WERI-Rb-1 (cell line): ENCODE measurements at places on chromosomes 4 and X.

DNA sequence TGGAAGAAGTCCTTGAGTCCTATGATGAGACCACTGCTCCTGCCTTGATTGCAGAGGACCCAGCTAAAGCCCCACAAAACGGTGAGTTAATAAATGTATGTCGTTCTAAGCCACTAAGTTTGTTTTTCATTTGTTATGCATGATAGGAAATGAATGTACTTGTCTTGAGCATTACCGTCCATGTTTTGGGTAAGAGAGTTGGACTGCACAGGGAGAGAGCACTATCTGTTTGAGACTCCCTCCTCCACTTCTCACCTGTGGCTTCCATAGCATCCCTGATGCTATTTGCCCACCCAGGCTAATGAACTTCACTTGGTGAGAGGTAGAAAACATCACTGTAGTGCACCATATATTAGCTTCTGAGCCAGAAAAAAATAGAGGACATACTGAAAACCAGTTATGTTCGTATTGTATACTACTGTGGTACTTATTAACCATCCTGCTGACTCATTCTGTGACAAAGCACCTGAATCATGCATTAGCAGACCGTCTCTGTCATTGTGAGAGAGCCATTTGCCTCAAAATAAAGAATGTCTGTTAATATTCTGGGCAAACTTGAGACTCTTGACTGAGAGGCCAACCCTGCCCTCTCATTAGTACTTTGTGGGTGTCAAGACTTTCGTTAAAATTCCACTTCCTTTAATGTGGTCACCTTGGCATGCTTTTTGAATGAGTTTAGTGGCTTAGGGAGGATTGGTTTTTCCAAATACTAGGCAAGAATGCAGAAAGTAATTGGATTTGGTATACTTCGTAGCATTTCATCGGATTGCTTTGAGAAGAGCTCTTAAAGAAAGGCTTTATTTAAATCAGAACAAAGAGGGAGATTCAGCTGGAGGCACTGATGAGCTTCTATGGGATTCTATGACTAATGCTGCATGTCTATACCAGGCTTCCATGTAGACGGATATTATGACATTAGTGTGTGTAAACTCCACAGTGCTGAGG, 99.3 kb upstream of the GRPR start:
- DNase-seq, result no peak

- no peak for DNase-seq
These were observed 6.7 kb upstream of the FHIP1A start for GRCh38 chr4:151402145-151402865.

GRCh38 chrX:106919932-106920452, at the start of gene CLDN2:
Gene CLDN2, plus strand, starts transcription at chrX:106920402. Its CDS starts 7,827 bp downstream, at chrX:106928229.
- no peak for DNase-seq

- no peak for DNase-seq
These were observed 170.4 kb downstream of the SHROOM4 start for GRCh38 chrX:50643525-50644137.

- no peak for DNase-seq
These were observed 41.3 kb downstream of the RAPGEF2 start for GRCh38 chr4:159144112-159144694.

- no peak for DNase-seq
These were observed 3.0 kb upstream of the PCGF3 start for GRCh38 chr4:702618-703048.

DNA sequence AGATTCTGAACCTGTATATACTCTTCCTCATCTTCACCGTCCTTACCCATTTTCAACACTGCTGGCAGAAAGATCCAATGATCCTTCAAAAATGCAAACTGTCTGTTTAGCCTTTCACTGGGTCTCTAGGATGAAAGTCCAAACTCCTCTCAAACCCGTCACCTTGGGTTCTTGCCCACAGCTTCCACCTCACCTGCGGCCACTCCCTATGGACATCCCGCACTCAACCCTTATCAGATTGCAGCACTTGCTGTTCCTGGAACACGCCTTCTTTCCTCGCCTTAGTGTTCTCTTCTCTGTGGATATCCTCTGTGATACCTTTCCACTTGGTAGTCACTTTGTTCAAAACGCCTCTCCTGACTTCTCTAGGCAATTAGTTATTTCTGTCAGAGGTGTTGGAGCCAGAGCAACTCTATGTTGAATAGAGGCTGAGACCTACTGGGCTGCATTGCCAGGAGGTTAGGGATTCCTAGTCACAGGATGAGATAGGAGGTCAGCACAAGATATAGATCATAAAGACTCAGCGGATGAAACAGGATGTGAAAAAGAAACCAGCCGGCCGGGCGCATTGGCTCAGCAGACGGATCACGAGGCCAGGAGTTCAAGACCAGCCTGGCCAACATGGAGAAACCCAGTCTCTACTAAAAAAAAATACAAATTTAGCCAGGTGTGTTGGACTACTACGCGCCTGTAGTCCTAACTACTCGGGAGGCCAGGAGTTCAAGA, 4.2 kb upstream of the NOCT start:
- DNase-seq, result no peak

DNA sequence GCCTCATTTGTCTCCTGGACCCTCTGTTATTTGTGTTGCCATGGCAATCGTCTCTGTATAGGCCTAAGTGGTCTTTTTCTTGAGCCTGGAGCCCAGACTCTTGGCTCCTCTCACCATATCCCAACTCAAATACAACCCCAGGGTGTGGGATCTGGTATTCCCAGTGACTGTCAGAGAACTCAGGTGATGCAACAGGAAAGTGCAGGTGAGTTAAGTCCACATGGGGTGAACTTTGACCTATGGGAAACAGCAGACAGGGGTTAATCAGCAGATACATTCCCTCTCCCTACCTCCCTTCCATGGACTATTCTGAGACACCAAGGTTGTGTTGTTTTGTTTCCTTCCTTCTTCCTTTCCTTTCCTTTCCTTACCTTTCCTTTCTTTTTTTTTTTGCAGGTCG, 130.9 kb upstream of the RPS6KA3 start:
- no peak for DNase-seq

DNA sequence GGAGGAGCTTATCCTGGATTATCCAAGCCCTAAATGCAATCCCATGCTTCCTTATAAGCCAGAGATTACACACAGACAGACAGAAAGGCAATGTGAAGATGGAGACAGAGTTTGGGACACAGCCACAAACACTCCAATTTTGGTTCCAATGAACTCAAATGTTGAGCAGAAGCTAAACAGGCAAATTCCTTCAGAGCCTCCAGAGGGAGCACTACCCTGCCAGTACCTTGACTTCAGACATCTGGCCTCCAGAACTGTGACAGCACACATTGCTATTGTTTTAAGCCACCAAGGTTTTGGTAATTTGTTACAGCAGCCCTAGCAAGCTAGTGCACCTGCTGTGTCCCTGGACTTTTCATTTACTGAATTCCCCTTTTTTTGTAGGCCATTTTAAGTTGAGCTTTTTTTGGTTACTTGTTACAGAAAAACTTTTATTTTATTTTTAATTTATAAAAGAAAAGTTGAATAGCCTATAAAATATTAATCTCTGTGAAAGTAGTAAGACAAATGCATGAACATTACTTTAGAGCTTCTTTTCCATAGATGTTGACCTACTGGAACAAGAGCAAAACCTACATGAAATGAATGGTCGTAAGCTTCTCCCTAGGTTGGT, 33.4 kb upstream of the SRD5A3 start:
- peak; percentile 16 for DNase-seq

- DNase-seq, result peak; percentile 47
These were observed 47.8 kb downstream of the APLN start for GRCh38 chrX:129606918-129607317.

GRCh38 chr4:142815834-142816233, 30.3 kb downstream of the INPP4B start:
- no peak for DNase-seq

DNA sequence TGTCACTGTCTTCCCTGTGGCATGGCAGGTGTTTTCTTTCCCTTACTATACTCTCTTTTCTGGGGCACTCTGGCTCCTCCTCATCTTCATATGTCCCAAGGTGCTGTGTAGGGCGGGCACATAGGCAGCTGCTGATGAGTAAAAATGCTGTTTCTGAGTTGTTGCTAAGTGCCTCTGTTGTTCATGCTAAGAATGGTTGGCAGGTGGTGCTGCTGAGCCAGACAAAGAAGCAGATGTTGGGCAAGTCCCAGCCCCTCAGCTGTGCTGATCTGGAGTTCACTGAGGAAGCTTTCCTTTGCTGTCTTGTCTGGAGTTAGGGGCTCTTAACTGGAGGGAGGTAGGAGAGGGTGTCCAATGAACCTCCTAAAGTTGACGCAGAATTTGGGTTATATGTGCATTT, 40.6 kb downstream of the HADH start:
- peak; percentile 60 for DNase-seq

DNA sequence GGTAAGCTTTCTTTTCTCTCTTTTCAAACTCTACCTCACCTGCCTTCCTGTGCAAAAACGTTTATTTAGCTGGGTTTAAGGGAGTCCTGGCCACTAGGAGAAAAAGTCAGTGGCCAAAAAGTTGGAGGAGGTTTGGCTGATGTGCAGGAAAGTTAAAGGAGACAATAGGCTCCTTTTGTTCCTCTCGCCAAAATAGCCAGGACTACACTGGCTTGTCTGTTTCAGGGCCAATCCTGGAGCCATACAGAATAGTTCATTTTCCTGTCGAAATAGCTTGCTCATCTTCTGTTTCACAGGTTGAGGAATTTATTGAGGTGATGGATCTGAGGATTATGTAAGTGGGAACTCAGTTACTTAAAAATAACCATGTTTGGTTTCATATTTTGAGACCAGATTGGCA, 423 bp downstream of the HEPH start:
- DNase-seq, result no peak

- no peak for DNase-seq
These were observed 145.6 kb upstream of the RBPJ start for GRCh38 chr4:26175006-26175786.

- DNase-seq, result no peak
These were observed 167.7 kb downstream of the DCAF12L2 start for GRCh38 chrX:125998432-125998831.

DNA sequence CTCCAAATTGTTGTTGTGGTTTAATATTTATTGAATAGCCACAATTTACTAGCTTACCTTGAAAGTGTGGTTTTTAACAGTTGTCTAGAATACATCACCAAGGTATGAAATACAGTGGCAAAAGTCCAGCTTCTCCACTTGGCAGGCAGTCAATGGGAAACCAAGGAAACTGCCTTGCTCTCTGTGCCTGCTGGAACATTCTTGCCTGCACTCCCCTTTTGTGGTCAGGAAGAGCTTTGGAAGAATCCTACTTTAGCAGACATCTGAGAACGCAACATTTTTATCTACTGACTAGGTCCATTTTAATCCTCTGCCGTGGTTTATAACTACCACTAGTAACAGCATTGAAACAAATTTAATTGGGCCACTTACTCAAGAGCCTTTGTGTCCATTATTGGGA, 64.5 kb downstream of the TENM3 start:
- no peak for DNase-seq

- DNase-seq, result no peak
These were observed 166.5 kb downstream of the FBXW7 start for GRCh38 chr4:152369203-152369901.

- no peak for DNase-seq
These were observed 47.1 kb downstream of the ALG13 start for GRCh38 chrX:111728096-111728495.

- DNase-seq, result no peak
These were observed 329.4 kb downstream of the KLHL4 start for GRCh38 chrX:87846956-87847355.

GRCh38 chr4:154064244-154064643, 275.4 kb upstream of the SFRP2 start:
- no peak for DNase-seq

GRCh38 chrX:24498181-24498580, 33.1 kb downstream of the PDK3 start:
- peak; percentile 23 for DNase-seq

DNA sequence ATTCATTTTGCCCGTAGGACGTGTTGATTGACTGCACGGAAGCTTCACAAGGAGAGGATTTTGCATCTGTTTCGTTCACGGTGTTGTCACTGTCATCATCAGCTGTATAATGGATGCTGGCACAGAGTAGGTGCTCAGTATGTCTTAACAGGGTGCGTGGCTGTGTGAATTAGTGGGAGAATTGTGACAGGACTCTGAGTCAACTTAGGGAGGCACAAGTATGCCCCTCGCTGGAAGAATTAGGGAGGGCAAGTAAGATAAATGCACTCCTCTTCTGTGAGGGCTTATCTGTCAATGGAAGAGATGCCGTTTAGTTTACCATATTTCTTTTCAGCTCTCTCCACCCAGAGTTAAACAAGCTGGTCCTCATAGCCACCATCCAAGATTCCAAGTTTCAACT, 107.2 kb downstream of the TRIML1 start:
- DNase-seq, result no peak

DNA sequence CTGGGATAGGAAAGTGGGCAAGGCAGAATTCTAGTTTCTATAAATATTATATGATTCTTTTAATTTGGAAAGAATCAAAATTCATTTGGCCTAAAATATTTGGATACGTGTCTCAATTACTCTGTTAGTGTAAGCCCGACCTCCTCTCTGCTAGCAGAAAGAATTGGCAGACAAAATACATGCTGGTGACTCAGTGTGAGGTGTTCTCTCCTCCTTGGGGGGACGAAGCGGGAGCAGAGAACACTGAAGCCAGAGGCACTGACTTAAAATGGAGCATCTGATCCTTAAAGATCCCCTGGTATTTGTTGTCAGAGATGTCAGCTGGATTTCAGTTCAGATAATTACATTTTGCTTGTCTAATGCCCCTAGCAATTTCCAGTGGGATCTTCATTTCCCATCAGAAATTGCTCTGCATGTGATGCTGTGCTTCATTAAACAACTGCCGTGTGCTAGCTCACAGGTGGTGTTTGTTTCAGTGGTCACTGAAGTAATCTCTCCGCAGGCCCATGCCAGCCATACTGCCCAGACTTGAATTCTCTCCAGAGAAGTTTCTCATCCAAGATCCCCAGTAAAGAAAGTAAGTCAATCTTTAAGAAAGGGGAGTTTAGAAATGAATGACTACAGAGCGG, 188.7 kb upstream of the TLL1 start:
- DNase-seq, result no peak

DNA sequence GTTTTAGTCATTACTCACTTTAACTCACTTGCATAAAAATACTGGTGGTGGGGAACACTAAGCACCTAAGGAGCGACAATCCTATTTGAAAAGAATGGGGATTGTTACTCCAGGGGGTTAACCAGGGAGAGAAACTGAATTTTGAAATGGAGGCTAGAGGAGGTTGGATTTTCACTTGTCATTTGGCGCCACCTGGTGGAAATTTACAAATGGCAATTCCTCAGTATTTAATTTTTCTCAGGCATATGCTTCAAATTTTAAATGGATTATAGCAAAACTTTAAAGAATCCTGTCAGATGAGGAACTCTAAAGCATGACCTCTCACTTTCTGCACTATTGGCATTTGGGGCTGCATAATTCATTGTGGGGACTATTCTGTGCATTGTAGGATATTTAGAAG, 2.7 kb upstream of the GEMIN8 start:
- DNase-seq, result peak; percentile 42

DNA sequence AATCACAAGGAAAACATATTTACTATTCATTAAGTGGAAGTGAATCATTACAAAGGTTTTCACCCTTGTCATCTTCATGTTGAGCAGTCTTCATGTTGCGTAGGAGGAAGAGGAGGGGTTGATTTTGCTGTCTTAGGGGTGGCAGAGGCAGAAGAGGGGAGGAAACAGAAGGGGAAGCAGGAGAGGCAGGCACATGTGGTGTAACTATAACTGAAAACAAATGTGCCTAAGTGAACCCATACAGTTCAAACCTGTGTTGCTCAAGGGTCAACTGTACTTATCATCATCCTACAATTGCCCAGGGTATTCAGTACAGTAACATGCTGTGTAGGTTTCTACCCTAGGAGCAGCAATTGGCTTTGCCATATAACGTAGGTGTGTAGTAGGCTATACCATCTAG, 47.2 kb downstream of the SYNPO2 start:
- DNase-seq, result no peak
